ENCODE measurements at places on chromosomes 3 and 15. TPM values are rescaled to one million over a fixed set of nuclear protein-coding genes. Genes with fewer than 3 reads are reported as not detected.
A peak's percentile ranks its signal among the peaks of the same experiment; 100 is the strongest.

GRCh38 chr3:104933972-104934371 lies 432.7 kb upstream of the ALCAM start:
- no peak for DNase-seq

Gene POLQ
- 22.3 TPM for total RNA-seq

GRCh38 chr3:73540969-73541740 lies 83.6 kb downstream of the PDZRN3 start:
- DNase-seq, result no peak

DNA sequence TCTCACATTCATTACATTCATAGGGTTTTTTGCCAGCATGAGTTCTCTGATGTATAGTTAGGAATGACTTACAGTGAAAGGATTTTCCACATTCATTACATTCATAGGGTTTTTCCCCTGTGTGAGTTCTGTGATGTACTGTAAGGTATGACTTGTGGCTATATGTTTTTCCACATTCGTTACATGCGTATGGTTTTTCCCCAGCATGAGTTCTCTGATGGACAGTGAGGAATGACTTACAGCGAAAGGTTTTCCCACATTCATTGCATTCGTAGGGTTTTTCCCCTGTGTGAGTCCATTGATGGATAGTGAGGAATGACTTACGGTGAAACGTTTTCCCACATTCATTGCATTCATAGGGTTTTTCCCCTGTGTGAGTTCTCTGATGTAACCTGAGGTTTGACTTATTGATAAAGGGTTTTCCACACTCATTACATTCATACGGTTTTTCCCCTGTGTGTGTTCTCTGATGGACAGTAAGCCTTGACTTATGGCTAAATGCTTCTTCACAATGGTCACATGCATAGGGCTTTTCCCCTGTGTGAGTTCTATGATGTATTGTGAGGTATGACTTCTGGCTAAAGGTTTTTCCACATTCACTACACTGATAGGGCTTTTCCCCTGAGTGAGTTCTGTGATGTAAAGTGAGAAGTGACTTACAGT lies 47.4 kb downstream of the ZNF717 start:
- no peak for DNase-seq

- DNase-seq, result peak; percentile 73
Measured at GRCh38 chr15:79283252-79284048, 928 bp downstream of the ANKRD34C start.

DNA sequence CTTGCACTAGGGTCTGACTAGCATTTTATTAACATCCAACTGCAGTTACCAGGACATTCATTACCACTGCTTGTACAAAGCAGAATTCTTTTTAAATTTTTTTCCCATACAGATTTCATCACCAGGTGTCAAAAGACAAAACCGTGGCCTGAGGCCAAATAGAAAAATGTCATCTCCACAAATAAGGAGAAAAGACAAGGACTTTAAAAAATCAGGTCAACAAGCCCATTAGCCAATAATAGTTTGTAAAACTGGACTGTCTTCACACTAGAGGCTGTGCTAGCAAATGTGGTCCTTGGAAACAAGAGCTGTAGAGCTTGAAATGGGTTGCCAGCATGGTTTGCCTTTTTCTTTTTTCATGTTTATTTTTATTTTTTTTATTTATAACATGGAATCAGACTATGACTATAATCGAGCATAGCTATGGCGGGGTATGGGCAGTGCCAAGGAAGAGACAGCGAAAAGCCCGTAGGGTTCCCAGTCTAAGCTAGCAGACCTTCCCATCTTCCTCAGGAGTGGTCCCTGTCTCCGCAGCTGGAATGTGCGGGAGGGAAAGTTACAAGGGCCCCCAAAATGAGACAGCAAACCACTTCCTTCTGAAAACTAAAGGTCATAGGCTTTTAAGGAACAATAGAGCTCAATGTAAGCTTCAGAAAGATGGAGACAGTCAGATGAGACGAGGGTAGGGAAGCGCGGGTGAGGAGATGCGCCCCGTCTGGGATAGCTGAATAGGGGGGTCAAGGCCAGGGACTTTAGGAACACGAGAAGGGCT lies 1.5 kb downstream of the PTPN9 start:
- no peak for DNase-seq

Gene IFT122
- 25.9 TPM for total RNA-seq

Gene KBTBD13
- not detected for total RNA-seq

Gene ZNF385D
- total RNA-seq, result not detected

DNA sequence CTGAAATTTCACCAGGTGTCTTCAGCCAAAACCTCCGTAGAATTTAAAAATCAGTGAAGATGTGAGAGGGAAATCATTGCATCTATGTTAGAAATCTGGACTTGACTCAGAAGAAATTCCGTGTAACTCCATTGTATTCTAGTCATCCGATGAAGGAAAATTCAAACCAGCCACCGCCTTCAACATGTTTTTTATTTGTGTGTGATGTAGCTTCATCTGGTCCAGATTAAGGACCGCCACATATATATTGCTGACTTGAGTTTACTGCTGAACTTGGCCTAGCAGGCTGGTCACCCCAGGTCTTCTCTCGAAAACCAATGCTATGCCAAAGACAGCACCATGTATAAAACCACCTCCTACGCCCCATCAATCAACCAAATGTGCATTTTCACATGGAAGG lies 120.9 kb downstream of the FOXP1 start:
- no peak for DNase-seq
